ENCODE measurements at places on chromosomes 3 and 15.

- peak; percentile 21 for ATAC-seq
These were observed 163.7 kb downstream of the TCF12 start for GRCh38 chr15:57082054-57082728.

DNA sequence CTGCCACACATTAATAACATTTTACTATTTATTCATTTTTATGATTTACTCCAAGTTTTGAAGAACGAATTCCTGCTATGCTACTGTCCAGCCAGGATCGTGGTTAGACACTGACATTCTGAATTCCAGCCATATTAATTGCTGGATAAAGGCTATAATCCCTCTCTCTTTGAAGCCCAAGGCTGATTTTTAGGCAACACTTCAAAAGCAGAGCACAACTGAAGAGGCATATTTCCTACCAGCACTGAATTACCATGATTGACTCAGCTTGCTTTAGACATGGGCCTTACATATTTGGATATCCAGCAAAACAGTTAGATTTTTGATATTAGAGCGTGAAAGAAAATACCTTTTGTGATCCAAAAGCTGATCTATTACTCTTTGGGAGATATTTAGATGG lies 205.0 kb downstream of the ZIC1 start:
- no peak for ATAC-seq

GRCh38 chr3:111852540-111852939 lies 6.5 kb upstream of the PHLDB2 start:
- no peak for ATAC-seq

GRCh38 chr3:175274474-175275218 lies 415.5 kb downstream of the NAALADL2 start:
- no peak for ATAC-seq

DNA sequence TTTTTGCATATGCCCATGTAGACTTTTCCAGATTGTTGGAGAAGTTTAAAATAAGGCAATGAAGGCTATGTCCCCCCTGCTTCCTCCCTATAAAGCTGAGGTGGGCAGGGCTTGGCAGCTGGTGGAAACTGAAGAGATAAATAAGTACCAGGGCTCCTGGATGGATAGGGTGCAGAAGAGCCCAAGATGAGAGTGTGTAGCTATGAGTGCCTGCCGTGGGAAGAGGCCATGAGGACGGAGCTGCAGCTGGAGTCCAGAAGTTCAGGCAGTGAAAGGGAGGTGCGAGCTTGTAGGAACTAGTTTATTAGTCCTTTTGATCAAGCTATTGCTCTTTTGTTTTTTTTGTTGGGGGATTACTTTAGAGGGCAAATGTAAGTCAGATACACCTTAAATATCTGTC lies 52.4 kb downstream of the PHLDB2 start:
- no peak for ATAC-seq

GRCh38 chr3:792630-793029 lies 300.2 kb upstream of the CNTN6 start:
- no peak for ATAC-seq

- no peak for ATAC-seq
These were observed 84.7 kb downstream of the MRPL46 start for GRCh38 chr15:88382482-88382983.

DNA sequence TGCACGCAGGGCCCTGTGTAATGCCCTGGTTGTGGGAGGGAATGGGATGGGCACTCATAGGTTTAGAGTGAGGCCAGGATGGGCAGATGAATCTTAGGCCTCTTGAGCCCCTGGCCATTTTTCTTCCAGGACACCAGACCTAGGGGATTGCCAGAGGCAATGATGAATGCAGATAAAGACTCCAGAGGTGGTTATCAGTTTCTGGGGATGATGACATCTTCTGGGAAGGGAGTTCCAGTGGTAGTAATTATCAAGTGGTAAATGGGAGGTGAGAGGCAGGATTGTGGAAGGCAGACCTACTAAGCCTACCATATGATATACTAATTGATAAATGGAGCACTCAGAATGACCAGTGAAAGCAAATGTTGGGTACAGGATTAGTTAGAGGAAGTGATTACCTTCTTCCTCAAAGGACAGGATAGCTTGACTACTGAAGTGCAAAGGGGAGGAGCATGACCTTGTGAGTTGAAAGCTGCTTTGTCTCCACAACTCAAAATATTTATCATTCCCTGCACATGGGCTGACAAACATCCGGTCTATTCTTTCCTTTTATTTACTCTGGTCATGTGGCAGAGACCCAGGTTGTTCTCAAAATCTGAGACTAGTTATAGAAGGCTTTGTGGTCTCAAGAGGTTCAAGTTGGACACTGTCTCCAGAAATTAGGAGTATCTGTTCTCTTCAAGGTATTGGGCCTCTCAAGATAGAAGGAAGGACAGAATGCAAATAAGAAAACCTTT lies 10.2 kb upstream of the MAPK6 start:
- no peak for ATAC-seq

- no peak for ATAC-seq
These were observed 4.1 kb upstream of the RARB start for GRCh38 chr3:25423780-25424588.

- no peak for ATAC-seq
These were observed 26.1 kb upstream of the SFMBT1 start for GRCh38 chr3:53071882-53072431.

DNA sequence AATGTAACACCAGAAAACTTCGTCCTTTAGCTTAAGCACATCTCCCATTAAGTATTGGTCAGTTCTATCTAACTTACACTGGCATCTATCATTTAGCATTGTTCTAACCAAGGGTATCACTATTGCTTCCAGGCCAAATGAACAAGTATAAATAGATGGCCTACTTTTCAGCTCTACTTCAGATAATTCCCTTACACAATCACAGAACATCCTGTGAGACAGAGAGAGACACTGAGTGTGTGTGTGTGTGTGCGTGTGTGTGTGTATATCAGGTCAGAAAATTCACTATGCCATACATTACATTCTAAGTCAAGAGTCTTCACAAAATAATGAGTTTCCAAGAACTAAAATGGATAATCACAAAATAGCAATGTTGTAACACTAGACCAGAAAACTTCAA lies 39.1 kb downstream of the SCAPER start:
- ATAC-seq: no peak

DNA sequence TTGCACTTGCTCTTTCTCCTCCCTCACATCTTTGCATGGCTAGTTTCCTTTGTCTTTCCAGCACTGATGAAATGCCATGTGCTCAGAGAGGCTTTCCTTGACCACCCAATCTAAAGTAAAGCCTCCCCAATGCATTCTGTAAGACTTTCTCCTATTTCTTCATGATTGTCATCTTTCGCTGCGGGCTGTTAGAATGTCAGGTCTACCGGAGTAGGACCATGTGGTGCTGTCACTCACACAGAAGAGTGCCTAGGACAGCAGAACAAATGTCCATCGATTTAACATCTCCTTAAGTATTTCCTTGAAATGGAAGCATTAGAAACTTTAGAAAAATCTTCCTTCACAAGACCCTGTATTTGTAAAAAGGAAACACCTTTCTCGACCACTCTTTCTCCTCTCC lies 99.9 kb upstream of the TMC3 start:
- no peak for ATAC-seq

DNA sequence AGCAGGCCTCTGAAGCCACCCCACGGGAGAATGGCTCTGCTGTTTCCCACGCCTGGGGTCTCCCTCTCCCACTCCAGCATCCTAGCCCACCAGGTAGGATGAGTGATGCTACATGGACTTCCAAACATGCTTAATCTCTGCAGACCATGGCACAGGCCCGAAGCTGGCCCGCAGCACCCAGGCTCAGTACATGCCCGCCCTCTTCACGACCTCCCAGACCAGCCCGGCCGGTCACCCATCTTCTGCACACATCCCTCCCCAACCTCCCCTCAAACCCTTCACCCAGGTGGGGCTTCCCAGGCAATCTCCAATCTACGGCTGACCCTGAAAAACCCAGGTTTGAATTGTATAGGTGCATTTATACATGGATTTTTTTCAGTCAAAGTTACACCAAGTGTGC lies 264.0 kb downstream of the TJP1 start:
- no peak for ATAC-seq

- ATAC-seq: peak; percentile 40
These were observed 156.1 kb upstream of the ANKRD28 start for GRCh38 chr3:15953841-15954240.

DNA sequence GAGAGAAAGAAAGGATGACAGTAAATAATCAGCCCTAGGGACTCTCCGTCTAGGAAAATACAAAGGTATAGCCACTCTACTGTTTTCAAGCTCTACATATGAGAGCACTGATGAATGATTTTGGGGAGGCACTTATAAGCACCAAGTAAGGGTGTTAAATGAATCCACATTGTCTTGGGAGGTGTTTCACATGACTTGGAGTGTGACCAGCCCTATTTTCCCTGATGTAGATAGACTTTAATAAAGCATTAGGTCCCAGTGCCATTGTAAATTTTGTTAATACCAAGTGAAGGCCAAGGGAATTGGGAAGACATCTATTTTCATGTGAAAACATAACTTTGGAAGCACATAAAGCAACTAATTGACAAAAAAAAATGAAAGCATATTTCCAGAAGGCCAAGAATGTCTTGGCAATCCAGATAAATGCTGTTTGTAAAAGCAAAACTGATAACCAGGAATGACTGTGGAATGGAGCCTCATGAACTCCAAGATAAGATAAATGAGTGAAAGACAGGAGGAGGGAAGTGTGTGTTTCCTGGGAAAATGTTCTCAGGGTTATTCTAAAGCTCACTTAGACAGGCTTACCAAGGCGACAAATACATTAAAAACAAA lies 96.0 kb upstream of the MYZAP start:
- no peak for ATAC-seq

GRCh38 chr3:80227216-80227615 lies 459.4 kb upstream of the ROBO1 start:
- no peak for ATAC-seq

GRCh38 chr3:189041482-189042090 lies 130.2 kb upstream of the TPRG1 start:
- ATAC-seq: peak; percentile 96

DNA sequence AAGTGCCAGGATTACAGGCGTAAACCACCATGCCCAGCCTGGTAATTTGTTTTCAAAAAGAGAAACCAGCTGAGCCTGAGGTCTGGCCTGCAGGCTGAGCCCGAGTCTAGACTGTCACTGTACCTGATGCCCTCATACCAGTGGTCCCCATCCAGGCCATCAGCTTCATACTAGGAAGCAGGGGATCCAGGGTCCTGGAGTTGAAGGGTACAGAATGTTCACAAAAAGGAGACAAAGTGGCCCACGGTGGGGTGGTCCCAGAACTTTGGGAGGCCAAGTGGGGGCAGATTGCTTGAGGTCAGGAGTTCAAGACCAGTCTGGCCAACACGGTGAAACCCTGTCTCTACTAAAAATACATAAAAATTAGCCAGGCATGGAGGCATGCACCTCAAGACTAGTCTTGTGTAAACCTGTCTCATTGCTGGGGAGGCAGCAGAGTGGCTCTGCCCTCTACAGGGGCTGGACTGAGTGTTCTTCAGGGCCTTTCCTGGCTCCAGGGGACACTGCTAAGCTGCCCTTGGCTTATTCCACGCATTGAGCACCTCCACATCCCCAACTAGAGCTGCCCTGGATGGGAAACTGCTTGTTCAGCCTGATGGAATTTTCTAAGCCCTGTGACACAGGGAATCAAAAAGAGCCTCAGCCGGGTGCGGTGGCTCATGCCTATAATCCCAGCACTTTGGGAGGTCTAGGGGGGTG lies 7.9 kb upstream of the HHATL start:
- no peak for ATAC-seq

- ATAC-seq: no peak
These were observed 54.5 kb downstream of the PLXNA1 start for GRCh38 chr3:127037418-127037841.

DNA sequence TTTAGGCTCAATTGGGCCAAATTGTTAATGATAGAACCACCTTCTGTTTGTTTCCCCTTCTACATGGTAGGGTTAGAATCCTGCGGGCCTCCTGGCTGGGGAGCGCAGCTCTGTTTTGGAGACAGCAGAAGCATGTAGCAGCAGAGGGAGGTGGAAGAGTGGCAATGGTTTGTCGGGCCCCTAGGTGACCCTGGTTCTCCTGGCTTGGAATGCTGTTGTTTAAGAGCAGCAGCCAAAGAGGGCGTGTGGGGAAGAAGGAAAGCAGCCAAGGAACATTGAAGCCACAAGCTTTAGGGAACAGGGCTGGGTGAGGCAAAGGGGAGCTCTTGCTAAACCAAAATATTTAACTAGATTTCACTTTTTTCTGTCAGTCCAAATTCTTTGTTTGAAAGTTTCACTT lies 213.7 kb upstream of the NR2E3 start:
- no peak for ATAC-seq

DNA sequence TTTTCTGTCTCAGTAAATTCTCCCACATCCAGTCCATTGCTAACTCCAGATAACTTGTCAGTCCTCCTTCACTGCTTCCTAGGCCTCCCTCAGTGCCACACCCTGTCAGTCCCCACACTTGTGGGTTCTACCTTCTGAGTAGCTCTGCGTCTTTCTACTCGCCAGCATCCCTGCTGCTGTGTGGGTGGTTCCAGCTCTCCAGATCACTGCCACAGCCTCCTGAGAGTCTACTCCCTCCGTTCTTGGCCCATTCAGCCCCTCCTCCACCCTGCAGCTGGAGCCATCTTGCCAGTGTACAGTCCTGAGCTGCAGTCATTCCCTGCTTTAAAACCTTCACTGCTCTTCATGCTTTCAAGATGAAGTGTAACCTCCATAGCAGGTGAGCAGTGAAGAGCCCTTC lies 45.3 kb downstream of the MAP2K5 start:
- ATAC-seq: no peak

- ATAC-seq: no peak
These were observed 30.1 kb upstream of the CFAP20DC start for GRCh38 chr3:59079962-59080361.

DNA sequence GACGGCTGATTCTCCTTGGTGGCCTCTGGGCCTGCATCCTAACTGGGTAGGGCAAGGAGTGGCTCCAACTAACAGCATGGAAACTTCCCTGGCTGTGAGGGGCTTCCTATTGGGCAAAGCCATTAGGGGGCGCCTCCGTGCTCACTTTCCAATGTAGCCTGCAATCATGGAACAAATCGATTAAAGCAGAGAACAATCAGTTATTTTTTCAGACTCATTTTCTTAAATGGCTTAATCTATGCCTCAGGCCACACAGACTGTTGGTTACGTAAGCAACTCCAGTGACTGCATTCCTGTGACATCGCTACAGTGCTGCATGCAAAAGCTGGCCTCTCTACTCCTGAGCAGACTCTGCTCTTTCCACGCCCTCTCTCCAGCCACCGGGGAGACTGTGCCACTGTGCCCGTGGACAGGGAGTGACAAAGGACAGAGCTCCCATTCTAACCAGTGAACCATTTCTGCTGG lies 278.9 kb downstream of the KLF13 start:
- ATAC-seq: no peak

- ATAC-seq: no peak
These were observed 56.2 kb upstream of the SPATA12 start for GRCh38 chr3:57004229-57004628.

GRCh38 chr3:56424336-56424735 lies 43.9 kb downstream of the ERC2 start:
- no peak for ATAC-seq

- ATAC-seq: no peak
These were observed 55.2 kb upstream of the TRAK1 start for GRCh38 chr3:42035816-42036482.

GRCh38 chr15:99437315-99438223 lies 128.2 kb upstream of the MEF2A start:
- no peak for ATAC-seq
